ENCODE measurements at places on chromosomes 12 and 14.

GRCh38 chr14:73125169-73125588 lies 11.1 kb upstream of the PSEN1 start:
- DNase-seq: no peak

DNA sequence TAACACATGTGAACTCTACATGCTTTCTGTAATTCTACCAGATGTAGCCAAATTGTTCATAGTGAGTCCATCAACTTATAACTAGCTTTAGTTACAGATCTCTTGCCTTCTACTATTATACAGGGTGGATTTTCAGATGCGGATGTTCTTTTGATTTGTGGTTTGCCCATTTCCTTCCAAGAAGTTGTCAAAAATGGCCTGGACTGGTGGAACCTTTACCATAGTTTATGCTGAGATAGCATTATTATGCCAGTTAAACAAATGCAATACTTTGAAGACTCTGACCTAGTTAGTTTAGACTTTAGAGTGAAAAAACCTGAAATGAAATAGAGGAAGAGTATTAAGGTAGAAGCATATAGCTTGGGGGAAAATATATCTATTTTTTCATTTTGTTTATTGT lies 27.4 kb upstream of the CFL2 start:
- no peak for DNase-seq

GRCh38 chr12:65330331-65330730 lies 51.8 kb downstream of the MSRB3 start:
- no peak for DNase-seq

- DNase-seq: no peak
Measured at GRCh38 chr14:24130380-24130716, at the start of gene FITM1. Gene FITM1, plus strand, starts transcription at chr14:24130659. Its CDS starts 905 bp downstream, at chr14:24131564.

DNA sequence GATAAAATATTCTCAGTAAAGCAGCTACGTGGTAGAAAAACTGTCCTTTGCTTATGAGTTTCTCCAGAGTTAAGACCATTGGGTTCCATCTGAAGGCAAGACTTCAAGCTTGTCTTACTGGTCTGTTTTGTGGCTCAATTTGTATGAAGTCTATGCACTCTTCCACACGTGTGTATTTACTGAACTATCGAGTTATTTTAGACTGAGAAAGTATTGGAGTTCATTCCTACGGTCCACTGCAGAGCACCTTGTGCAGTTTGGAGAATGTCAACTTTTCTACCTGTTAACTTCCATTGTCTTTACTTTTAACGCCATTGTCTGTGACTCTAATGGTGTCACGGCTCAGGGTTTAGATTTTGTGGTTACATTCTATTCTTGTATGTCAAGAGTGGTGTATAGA lies 3.7 kb downstream of the HIF1A start:
- DNase-seq: no peak

DNA sequence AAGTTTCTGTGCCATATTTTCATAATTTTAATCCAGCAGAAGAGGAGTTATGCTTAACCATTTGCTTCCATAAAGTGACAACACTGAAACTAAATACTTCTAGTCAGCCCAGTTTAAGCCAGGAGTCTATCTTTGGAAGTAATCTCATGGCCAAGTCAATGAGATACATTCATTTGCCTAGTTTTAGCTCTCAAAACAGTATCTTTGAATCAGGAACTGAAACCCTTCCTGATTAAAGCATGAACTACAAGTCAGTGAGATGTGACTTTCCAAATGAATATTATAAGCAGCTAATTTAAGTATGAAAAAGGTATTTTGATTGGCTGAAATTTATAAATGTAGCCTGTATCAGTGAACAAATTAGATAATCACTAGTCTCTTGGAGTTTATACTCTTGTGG lies 491.5 kb downstream of the SLC6A15 start:
- no peak for DNase-seq

- peak; percentile 49 for DNase-seq
Measured at GRCh38 chr12:53221203-53222080, 10.6 kb downstream of the RARG start.

GRCh38 chr12:52522346-52523011 lies 2.3 kb upstream of the KRT5 start:
- DNase-seq: no peak

GRCh38 chr14:50312734-50313054 lies 570 bp downstream of the DMAC2L start:
- peak; percentile 86 for DNase-seq

GRCh38 chr12:12663644-12664294 lies 32.2 kb downstream of the GPR19 start:
- DNase-seq: no peak

GRCh38 chr12:50928392-50928791 lies 24.0 kb upstream of the HIGD1C start:
- DNase-seq: no peak

- DNase-seq: no peak
Measured at GRCh38 chr12:124592481-124593160, 25.2 kb upstream of the NCOR2 start.

DNA sequence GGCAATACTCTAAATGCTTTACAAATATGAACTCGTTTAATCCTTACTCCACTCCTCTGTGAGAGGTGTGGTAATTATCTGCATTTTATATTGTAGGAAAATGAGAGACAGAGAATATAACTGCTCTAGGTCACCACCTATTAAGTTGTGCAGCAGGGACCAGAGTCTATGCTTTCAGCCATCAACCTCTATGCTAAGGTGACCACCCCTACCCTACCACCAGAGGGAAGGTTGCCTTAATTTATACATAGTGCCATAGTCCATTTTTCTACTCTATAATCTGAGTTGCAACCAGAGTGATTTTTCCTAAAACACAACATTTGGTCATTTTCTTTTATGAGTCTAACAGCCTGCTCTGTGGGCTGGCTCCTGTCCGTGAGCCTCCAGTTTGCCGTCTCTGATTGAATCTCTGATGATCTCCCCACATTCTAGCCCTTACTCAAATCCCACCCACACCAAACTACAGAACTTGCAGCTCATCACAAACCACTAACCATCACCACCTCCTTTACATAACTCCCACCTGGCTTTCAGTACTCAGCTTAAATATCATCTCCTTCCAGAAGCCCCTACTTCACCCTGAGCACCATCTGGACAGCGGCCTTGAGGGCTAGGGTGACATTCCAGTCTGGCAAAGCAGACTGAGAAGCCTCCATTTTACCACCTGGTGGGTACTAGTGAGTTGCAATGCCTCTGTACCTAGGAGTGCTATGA lies 126.6 kb downstream of the PPM1H start:
- no peak for DNase-seq

GRCh38 chr12:128976120-128976738 lies 123.0 kb downstream of the GLT1D1 start:
- DNase-seq: no peak

- no peak for DNase-seq
Measured at GRCh38 chr12:77152623-77153193, 87.3 kb upstream of the E2F7 start.

DNA sequence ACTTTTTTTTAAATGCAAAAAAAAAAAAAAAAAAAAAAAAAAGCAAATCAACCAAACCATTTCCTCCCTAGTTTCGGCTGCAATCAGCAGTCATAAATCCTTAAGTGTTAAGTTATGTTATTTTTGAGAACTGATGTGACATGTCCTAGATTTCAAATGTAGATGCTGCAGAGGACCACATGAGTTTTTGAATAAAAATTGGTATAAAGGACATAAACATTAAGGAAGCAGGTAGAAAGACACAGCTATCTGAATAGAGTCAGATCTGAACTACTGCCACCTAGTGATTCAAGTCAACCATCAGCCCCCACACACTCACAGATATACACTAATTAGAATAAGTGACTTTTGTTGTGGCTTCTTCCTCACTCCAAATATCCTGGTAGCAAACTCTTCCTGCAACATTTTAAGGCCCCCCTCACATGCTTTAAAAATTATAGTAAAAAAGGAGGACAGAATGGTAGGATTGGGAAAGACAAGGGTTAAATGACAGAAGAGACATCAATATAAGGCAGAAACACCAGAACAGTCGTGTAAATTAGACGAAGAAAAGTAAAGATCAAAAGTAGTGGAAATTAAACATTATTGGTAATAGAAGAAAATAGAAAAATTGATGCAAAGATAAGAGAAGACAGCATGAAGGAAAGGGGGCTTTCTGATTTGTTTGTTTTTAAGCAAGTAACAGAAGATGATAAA lies 394.5 kb upstream of the ATP2B1 start:
- peak; percentile 68 for DNase-seq

GRCh38 chr14:33194551-33194950 lies 255.9 kb downstream of the NPAS3 start:
- no peak for DNase-seq

DNA sequence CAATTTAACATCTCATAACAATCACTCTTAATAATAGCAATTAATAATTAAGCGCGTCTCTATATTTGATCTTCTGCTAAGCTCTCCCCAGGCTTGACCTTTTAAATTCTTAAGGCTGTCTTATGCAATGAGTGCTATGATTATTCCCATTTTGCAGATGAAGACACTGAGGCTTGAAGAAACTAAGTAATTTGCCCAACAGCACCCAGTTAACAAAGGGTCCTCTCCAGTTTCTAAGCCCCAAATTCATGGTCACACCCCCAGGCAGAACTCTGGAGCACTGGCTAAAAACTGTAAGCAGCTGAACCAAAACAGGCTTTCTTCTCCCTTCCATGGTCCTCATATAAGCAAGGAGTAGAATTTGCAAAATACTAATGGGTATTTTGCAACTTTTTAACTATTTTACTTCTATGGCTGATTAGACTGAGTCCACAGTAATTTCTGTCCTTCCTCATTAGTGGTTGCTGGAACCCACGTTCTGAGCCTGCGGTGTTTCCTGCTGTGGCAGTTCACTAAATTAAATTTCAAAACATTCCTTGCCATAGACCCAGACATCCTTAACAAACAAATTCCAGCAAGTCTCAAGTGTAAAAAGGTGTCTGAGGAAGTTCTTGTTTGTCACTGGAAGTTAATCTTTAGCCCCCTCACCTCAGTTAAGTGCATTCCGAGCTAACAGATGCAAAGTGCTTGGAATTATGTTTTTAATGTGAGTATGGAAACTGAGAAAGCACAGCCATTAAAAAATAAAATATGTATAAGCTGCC lies 76.5 kb downstream of the TMEM132D start:
- DNase-seq: no peak

DNA sequence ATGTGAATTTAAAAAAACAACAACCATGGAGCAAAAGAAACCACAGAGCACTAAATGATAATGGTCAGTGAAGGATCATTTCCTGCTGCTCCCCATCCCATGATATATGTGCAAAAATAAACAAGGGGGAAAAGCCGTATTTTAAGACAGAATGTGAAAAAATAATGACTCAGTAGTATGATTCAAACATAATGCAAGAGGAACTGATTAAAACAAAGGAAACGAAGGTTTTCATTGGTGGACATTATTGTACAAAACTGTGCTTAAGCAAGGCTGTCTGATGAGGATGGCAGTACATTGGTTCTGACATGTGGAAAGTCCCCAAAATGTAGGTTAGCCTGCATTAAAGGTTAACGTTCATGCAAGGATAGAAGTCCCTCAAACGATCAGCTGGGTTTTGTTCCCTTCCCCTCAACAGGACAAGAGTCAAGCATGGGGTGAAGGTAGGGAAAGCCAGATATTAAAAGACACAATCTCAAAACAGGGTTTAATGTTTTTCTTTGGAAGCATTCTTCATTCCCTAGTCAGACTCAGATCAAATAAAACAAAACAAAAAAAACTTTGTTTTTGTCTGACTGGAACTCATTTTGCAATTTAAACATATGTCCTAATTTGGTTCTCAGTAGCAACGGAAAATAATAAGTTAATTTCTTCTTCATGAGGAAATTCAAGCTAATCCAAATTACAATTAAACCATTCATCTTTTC lies 26.3 kb upstream of the PTGDR start:
- DNase-seq: no peak

- DNase-seq: no peak
Measured at GRCh38 chr12:113684908-113685782, 213.5 kb upstream of the LHX5 start.

All from CD4-positive, alpha-beta T cell (primary cell).